ENCODE measurements at places on chromosomes 6 and 20. TPM values are rescaled to one million over a fixed set of nuclear protein-coding genes. Genes with fewer than 3 reads are reported as not detected.

DNA sequence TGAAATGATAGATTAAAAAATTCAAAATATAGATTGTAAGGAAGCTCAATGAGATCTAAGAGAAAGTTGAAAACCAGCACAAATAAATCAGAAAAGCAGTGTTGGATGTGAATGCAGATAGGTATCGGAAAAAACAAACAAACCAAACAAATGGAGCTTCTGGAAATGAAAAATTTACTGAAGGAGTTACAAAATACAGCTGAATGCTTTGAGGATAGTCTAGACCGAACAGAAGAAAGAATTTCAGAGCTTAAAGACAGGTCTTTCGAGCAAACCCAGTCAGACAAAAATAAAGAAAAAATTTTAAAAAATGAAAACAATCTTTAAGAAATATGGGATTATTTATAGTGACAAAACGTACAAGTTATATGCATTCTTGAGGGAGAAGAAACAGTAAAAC, 146.7 kb downstream of the FAM83B start:
- no peak for ATAC-seq

Gene GRM1
- 0.04 TPM for total RNA-seq

Gene MRAP2
- total RNA-seq = 0.11 TPM

Gene EIF6
- 146 TPM for total RNA-seq

- ATAC-seq = no peak
Measured at GRCh38 chr6:135043846-135044245, 10.8 kb downstream of the HBS1L start.

DNA sequence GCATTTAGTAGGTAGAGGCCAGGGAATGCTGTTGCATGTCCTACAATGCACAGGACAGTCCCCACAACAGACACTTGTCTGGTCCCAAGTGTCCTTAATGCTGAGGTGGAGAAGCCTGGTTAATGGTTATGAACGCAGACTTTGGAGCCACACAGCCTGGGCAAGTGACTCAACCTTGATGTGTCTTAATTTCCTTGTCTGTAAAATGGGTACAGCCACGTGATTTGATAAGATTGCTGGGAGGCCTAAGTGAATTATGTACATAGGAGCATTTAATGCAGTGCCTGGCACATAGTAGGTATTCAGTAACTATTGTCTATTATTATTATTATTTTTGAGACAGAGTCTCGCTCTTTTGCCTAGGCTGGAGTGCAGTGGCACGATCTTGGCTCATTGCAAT, 11.4 kb downstream of the KCNG1 start:
- no peak for ATAC-seq

Gene SSTR4
- not detected for total RNA-seq

DNA sequence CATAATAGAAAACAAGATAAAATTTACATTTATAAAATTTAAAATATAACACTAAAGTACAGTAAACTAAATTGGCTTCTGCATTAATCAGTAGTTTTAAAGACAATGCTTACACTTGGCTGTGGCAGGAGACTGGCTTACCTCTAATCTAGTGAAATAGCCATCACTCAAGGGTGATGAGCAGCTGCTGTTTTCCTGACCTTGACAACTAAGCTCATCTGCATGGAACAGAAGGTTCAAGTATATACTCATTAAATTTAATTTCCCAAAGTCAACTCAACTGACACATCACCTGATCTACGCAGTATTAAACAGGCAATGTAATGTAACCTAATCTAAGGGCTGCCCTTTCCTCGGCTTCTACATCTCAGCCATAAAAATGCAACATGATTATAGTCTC, 14.5 kb downstream of the TMX4 start:
- ATAC-seq = no peak
